Renal cortical epithelial cell (primary cell): ENCODE measurements at places on chromosomes 5 and 9. TPM values are rescaled to one million over a fixed set of nuclear protein-coding genes. Genes with fewer than 3 reads are reported as not detected.

PAX5 gene
- total RNA-seq, result not detected in 2 replicates

ORM2 gene
- not detected in 2 replicates for total RNA-seq

TARS1 gene
- 257 and 530 TPM in 2 replicates for total RNA-seq

TAF1L gene
- under 0.01 TPM in 1 of 2 replicates, not detected in the other for total RNA-seq

FOXD4L6 gene
- 0.10 and 0.17 TPM in 2 replicates for total RNA-seq

DNA sequence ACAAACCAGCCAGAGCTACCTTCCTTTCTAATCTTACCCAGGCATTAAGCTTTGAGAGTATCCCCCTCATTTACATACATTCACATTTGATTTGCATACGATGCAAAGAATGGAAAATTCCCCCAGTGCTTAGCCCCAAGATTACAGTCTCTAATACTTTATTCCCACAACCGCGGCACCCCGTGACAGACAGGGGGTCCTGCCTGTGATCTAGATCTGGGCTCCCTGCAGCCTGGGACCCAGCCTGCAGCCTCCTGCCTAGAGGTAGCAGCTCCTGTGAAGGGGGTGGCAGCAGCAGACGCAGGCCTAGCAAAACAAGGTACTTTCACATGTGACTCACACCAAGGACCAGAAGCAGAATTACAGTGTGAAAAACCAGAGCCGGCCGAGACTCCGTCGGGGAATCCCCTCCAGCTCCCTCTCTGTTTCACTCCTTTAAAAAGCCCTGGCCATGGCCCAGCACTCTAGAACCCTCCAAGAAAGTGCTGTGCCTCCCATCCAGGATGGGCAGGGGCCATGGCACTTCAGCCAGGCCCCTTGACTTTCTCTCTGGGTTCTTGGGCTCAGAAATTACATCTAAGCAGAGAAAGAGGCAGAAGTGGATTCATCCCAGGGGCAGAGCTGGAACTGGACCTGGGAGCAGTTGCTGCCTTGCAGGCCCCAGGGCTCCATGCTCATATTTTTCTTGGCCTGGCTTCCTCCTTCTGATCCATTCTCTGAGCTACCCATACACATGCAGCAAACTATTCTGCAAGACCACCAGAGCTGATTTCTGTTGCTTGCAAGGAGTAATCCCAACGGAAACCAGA, 14.0 kb upstream of the TCF7 start:
- peak; percentile 82 for DNase-seq

GRCh38 chr5:61918611-61919010, 387.4 kb upstream of the KIF2A start:
- no peak for DNase-seq

DNA sequence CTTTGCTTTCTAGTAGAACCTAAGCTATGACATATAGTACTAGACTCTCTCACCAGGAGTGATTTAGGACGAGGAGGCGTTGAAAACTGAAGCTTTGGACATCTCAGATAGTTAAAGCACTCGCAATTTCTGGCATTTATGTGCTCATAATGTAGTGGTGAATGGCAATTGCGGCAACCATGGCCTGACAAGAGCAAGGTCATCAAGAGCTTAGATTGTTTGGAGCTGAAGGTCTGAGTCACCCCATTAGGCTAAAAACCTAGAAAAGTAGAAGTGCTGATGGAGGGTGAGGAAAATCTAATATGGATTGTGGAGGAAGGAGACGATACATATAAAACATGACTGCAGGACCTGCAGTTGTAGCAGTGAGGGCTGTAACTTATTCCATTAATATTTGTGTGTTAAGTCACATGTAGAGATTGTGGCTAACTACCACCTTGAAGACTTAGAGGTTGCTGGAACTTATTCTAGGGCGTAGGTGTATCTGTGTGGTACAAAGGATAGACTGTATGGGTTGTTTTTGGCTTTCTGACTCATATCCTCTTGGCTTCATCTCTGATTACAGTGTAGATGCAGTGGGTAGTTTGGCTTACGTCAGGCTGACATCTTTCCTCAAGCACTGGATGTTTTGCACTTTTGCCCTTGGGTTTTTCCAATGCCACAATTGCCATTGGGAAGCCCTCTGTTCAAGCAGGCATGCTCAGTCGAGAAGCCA, 138.9 kb upstream of the CDKN2B start:
- DNase-seq, result peak; percentile 72

- DNase-seq, result peak; percentile 72
These were observed 16.8 kb downstream of the SERINC5 start for GRCh38 chr5:80238778-80239679.

DNA sequence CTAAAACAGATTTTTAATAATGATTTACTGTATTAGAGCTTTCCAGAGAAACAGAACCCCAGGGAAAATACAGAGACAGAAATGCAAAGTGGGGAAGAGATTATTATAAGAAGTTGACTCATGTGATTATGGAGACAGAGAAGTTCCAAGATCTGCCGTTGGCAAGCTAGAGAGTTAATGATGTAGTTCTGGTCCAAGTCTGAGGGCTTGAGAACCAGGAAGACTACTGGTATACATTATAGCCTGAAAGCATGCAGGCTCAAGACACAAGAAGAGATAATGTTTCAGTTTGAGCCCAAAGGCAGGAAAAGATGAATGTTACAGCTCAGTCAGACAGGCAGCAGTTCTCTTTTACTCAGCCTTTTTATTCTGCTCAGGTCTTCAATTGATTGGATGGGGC, 98.8 kb upstream of the NFIL3 start:
- DNase-seq, result no peak

GRCh38 chr5:95235439-95235982, 49.4 kb downstream of the MCTP1 start:
- no peak for DNase-seq

GRCh38 chr5:82297711-82298110, 19.6 kb upstream of the RPS23 start:
- no peak for DNase-seq

GRCh38 chr5:120683580-120683979, 219.5 kb downstream of the PRR16 start:
- no peak for DNase-seq

DNA sequence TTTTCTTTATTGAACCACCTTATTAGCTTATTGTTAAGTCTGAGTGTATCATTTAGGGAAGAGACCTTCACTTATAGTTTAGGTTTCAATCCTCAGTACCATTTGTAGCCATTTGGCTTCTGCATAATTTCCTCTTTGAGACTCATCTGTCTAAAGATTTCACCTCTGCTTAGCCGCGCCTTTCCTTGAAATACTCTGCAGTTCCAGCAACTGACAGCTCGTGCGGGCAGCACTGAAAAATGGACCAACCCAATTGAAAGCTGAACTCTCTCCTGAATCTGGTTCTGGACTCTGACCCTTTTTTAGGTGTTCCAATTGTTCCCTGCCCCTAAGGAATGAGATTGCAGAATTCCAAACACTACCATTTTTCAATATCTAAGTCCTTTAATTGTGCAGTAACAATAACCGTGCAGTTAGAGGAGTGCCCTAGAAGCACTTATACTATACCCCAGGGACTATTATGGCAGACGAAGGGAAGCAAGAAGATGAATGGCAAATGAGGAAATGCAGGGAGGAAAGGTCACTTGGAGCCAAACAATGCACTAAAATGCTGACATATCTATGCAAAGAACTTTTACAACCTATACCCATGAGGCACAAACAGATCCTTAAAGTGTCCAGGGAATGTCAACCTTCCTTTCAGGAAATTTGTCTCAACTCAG, 50.1 kb upstream of the PDE4D start:
- no peak for DNase-seq

DNA sequence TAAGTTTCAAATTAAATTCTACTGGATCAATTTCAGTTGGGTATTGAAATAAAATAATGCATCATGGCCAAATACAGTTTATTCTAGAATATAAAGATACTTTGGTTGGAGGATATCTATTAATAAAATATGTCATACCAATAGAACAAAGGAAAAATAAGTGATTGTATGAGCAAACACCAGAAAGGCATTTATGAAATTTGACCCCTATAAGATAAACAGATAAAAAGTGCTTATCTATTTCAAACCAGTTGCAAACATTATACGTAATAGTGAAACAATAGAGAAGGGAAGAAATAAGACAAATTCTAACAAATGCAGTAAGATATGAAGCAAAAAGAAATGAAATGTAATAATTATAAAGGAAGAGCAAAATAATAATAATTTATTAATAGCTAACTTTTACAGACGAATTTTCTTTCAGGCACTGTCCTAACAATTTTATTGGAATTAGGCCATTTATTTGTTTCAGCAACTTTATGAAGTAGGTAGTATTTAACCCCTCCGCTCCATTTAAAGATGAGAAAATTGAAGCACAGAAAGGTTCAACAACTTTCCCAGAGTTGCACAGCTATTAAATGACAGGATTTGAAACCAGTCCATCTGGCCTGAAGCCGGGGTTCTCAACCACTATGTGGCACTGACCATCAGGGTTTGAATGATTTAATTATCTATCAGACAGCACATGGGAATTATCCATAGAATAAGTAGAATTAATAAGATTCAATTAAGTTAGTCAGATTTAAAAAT, 20.8 kb downstream of the ANKRD55 start:
- DNase-seq, result no peak

- DNase-seq, result no peak
These were observed 511.3 kb upstream of the ADAMTS16 start for GRCh38 chr5:4628645-4629385.

DNA sequence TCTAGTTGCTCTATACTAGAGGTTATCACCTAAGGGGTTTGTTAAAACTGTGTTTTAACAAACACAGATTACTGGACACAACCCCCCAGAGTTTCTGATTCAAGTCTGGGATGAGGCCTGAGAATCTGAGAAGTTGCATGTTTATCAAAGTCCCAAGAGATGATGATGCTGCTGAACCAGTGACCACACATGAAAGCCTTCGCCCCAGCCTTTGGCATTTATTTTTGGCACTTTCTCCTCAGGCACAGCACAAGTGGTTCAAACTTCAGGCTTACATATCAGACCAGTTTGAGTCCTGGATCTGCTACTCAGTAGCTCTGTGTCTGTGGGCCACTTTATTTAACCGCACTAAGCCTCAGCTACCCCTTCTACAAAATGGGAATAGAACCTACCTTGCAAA, 407.2 kb upstream of the PIK3R1 start:
- DNase-seq, result no peak

GRCh38 chr5:133469846-133470245, 142.5 kb downstream of the FSTL4 start:
- no peak for DNase-seq

DNA sequence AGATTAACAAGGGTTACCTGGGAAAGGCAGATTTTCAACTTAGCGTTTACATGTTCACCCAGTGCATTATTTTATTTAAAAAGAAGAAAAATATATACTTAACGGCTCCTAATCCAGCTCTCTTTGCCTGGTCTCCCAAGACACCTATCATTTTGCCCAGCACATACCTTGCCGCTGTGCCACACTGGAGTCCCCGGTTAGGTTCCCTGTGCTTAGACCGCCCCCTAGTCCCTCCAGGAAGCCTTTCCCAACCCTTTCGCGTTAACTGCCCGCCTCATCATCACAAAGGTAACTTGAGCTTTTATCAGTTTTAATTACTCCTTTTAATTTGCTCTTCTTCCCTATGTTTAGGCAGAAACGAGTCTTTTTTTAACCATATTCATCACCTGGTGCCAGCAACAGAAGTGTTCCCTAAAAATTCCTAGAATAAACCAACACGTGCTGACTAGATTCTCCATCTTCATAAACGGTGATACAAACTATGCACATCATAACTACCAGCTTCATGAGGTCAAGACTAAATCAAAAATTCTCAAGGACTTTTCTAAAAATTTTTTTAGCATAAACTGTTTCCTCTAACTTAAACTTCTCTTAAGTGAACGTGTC, 19.7 kb downstream of the DNAJA1 start:
- DNase-seq, result peak; percentile 51

DNA sequence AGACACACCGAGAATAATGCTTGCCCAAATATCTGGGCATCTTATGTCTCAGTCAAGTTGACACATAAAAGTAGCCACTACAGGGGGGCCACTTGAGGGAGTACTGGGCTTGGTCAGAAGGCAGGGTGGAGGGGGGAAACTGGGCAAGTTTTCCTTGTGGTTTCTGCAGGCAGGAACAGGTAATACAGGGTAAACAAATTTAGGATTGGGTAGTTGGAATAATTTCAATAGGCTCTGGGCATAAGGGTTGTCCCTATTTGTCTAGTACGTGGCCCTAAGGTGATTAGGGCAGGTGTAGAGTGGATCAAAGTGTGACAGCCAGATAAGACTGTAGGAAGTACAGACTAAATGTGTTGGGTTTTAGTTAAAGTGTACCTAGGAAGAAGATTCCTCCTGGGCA, 353.1 kb downstream of the TLE4 start:
- DNase-seq, result no peak

GRCh38 chr9:18798508-18799290, 234.3 kb downstream of the SAXO1 start:
- DNase-seq, result no peak
